Mononuclear cell (primary cell): ENCODE measurements at places on chromosomes 4 and X. TPM values are rescaled to one million over a fixed set of nuclear protein-coding genes. Genes with fewer than 3 reads are reported as not detected.

Gene PABPC4L
- total RNA-seq = not detected

Gene CLGN
- 0.42 TPM for total RNA-seq

Gene ZFYVE28
- 8.9 TPM for total RNA-seq

Gene NDP
- total RNA-seq = not detected

Gene SRPX2
- total RNA-seq = not detected

Gene RBMXL3
- not detected for total RNA-seq

Gene UGT2A3
- total RNA-seq = not detected

Gene SPP1
- total RNA-seq = 0.10 TPM

Gene PABPC5
- total RNA-seq = not detected

Gene PAGE2B
- not detected for total RNA-seq

Gene CLDN22
- not detected for total RNA-seq

Gene FREM3
- not detected for total RNA-seq

Gene ASB12
- total RNA-seq = 0.10 TPM

Gene MAGEA8
- total RNA-seq = not detected

Gene SUPT20HL2
- total RNA-seq = not detected

Gene SHROOM3
- 0.42 TPM for total RNA-seq

Gene SNX12
- total RNA-seq = 24.1 TPM

Gene HPGD
- total RNA-seq = 10.5 TPM

Gene SHROOM2
- total RNA-seq = under 0.01 TPM

Gene GPR173
- under 0.01 TPM for total RNA-seq
